D721Med (cell line): ENCODE measurements at places on chromosomes 2 and 18.
A peak's percentile ranks its signal among the peaks of the same experiment; 100 is the strongest.

- no peak for DNase-seq
Observed at GRCh38 chr2:230319211-230319862, 7.7 kb upstream of the SP140L start.

GRCh38 chr18:2412281-2412680, 159.0 kb downstream of the METTL4 start:
- peak; percentile 25 for DNase-seq

- DNase-seq, result no peak
Observed at GRCh38 chr18:56289381-56289780, 349.0 kb downstream of the TXNL1 start.

DNA sequence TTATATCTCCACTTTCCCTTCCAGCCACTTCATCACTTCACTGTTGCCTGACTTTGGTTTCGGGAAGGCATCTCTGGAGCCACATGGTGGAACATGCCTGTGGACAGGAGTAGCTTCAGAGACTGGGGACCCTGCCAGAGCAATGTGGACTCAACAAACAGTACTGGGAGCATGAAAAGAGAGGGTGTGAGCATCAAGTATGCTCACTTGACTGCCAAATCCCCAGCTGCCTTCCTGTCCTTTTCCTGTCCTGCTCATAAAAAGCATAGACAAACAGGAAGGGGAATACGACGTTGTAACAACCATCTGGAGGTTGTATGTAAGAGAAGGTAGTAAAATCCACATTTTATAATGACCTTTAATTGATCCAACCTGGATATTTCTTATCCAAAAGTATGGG, 61.3 kb upstream of the CSRNP3 start:
- DNase-seq, result no peak

- DNase-seq, result peak; percentile 74
Observed at GRCh38 chr2:26401739-26402541, at the start of gene DRC1. Gene DRC1, plus strand, starts transcription at chr2:26401920. Its CDS starts 70 bp downstream, at chr2:26401990.

- DNase-seq, result no peak
Observed at GRCh38 chr2:212683346-212684097, 144.9 kb upstream of the ERBB4 start.

- no peak for DNase-seq
Observed at GRCh38 chr2:8549273-8549922, 132.5 kb upstream of the ID2 start.
